ENCODE measurements at places on chromosomes 6 and 20.

DNA sequence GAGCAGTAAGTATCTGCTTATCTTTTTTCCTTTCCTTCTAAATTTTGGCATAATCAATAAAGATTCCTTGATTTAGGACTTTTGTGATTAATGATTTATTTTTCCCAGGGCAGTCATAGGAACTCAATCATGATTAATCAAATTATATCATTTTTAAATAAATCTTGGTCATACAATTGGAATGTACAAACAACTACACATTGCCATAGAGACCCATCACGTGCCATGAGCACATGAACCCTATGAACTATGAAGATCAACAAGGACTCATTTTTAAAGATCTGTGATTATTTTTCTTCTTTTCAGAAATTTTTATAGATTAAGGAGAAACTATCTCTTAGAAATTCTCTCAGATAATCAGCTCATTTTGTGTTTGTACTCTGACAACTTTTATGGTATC lies 622.4 kb downstream of the BCKDHB start:
- no peak for DNase-seq

GRCh38 chr20:25514747-25515340 lies 70.5 kb downstream of the NINL start:
- DNase-seq = no peak

DNA sequence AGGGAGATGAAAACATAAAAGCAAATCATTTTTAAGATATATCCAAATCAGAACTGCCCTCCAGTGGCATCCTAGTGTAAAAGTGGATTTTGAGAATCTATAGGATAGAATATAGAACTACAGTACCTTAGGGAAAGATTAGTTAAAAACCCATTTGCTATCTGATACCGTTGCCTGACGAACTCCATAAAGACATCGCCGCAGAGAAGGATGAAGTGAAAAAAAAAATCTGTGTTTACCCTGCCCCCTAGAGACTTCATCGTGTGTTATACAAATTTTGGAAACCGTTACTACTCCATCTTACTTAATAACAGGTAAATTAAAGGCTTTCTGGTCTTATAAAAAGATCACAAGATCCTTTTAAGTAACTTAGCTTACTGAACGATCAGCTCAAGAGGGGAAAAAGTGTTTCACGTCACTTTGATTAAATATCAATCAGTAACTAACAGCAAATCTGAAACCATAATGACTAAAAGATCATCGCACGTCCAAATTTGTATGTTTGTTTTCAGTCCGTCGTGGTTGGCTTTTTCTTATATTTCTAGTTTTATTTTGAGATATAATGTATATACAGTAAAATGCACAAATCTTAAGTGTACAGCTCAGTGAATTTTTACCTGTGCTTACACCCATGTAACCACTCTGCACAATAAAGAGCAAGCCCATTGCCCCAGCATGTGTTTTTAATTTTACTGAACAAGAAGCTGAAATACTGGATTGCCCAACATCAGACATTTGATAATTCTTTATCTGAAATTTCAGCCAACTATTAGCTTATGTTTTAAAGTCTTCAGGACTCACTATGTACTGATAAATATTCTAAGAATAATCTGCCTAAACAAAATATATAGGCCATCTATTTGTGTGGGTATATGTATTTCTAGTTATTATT lies 881 bp upstream of the MCM3 start:
- DNase-seq = no peak

DNA sequence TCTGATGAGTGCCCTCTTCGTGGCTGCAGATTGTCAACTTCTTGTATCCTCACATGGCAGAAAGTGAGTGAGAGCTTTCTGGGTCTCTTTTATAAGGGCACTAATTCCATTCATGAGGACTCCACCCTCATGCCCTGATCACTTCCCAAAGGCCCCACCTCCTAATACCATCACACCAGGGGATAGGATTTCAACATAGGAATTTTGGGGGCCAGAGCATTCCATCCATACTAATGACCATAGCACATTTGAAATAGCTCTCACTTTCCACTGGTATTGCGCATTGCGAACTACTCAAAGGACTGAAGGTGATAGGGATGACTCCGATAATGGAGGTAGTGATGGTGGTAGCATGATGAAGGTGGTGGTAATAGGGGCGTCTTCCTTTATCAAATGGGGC lies 324.3 kb downstream of the PRL start:
- no peak for DNase-seq

- DNase-seq = no peak
These were observed 77.0 kb upstream of the MAP3K7 start for GRCh38 chr6:90663873-90664272.

DNA sequence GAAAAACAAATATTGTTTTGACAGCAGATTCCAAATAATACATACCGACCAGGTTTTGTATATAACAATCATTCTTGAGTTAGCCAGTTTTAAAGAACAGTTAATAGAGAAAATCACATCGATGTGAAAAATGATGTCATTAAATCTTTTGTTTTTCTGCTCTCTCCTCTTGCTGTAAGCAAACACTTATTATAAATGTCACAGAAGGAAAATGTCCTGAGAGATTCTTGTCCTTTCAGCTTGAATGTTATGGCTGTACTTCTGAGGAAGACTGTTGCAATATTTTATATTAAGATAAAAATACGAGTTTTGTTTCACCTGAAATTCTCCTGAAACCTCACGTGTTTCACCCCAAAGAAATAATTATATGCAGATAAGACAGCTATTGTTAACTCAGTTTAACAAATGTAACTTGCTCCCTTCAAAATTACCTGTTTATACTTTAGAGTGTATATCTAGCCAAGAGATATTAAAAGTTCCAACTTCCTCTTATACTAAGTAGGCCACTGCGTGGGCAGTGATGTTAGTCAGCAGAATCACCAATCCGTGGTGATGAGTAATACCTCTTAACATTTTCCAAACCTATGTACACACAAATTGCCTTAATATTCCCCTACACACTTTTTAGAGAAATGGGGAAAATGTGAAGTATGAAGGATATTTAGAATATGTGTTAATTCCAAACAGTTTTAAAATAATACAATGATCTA lies 1111.4 kb upstream of the CITED2 start:
- DNase-seq = no peak

DNA sequence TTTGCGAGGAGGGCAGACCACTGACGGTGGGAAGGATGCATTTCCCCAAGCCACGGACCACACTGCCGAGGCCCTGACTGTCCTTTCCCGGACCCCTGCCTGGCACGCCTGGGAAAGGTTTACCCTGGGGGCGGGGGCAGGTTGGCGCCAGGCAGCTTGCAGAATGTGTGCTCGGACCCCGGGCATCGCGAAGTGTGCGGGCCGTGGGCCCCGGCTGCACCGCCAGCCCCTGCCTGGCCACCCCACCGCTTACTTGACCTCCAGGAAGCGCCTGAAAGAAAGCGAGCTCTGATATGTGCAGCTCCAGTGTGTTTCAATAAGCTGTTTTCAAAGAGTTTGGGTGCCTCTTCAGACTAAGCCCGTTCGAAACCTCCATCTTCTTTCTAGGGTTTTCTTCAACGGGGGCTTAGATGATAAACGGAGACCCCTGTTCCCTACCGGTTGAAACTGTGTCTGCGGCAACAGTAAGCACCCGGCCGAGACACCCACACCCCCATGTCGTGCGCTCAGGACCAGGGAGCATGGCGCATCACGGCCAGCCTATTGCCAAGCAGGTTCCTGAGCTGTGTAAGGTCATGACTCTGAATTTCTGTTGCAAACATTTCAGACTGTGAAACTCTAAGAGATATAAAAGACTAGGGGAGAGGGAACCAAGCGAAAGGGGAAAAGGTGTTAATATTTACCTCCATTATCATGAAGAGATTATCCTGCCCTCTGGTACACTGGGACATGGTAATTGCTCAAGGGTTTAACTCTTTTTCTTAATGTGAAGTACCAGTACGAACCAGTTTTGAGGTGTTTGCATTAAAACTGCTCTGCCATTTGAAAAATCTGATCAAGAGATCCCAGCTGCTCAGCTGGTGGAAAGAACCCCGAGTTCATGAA lies 231.2 kb upstream of the FOXQ1 start:
- DNase-seq = no peak

- DNase-seq = no peak
These were observed 46.7 kb upstream of the RALGAPA2 start for GRCh38 chr20:20759132-20759531.

- DNase-seq = no peak
These were observed 10.9 kb upstream of the MRS2 start for GRCh38 chr6:24391756-24392405.

- no peak for DNase-seq
These were observed 12.0 kb upstream of the PDCD2 start for GRCh38 chr6:170596426-170596825.

- peak; percentile 58 for DNase-seq
These were observed 91.9 kb upstream of the SIRPA start for GRCh38 chr20:1803061-1803931.

- no peak for DNase-seq
These were observed 49.4 kb upstream of the COL10A1 start for GRCh38 chr6:116175344-116175743.

GRCh38 chr20:34946661-34947060 lies 8.9 kb downstream of the GSS start:
- DNase-seq = no peak

All from neural crest cell (in vitro differentiated cells).